ENCODE measurements at places on chromosomes 2 and 18.

- peak; percentile 44 for DNase-seq
Measured at GRCh38 chr2:159118115-159118858, 149.8 kb downstream of the TANC1 start.

GRCh38 chr2:238502088-238502810 is 75.5 kb downstream of the ASB1 start:
- no peak for DNase-seq

- DNase-seq = no peak
Measured at GRCh38 chr18:44039826-44040225, 640.9 kb upstream of the SETBP1 start.

DNA sequence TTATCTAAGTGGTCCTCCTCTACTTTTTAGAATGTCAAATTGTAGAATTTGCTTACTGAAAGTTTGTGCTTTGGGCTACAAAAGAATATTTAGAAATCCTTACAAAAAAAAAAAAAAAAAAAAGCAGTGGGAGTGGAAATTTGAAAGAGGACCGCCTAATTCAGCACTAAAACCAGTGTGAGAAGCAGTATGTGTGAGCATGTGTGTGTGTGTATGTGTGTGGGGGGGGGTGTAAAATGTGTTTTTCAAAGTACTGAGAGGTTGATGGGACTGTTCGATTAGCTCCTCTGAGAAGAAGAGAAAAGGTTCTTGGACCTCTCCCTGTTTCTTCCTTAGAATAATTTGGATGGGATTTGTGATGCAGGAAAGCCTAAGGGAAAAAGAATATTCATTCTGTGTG is at the start of gene VIT:
Gene VIT (plus strand): TSS at position 175 of the 400 bp plus-strand sequence. CDS start 19,664 bp downstream, outside the sequence.
- DNase-seq = no peak

- no peak for DNase-seq
Measured at GRCh38 chr2:191664823-191665677, 12.9 kb upstream of the NABP1 start.

GRCh38 chr2:110713513-110714362 is 18.6 kb upstream of the ACOXL start:
- no peak for DNase-seq

GRCh38 chr2:101794141-101794540 is 96.6 kb downstream of the MAP4K4 start:
- DNase-seq = no peak

- DNase-seq = no peak
Measured at GRCh38 chr2:69469784-69470183, 32.5 kb upstream of the NFU1 start.

DNA sequence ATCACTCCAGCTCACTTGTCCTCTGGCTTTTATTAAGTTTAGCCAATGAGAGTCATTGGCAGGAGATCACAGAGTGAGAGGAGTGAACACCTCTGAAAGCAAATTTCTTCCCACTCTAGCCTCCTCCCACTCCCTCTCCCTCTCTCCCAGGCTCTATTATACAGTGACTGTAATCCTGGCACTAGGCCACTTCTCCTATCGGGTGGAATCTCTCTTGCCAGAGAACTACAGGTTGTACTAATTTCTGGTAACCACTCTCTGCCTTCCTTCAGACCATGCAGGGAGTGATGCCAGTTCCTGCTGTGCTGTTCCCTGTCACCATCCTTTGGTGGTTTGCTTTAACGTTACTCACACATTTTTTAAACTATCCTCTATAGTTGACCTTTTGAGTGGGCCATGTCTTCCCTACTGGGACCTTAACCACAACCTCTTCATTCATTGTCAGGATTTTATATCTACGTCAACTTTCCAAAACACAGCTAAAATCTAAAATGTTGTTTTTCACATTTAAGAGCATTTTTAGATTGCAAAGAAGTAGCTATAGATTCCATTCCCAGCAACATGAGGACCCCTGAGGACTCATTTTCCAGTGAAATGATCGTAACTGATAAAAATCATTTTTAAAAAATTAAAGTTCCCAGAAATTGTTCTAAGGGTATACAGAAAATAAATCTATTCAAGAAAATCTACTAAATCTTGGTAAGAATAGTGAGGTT is 217.1 kb downstream of the MREG start:
- DNase-seq = no peak

GRCh38 chr2:12173271-12173942 is 427.0 kb downstream of the LPIN1 start:
- no peak for DNase-seq

- no peak for DNase-seq
Measured at GRCh38 chr2:11588228-11589110, 54.6 kb downstream of the GREB1 start.

DNA sequence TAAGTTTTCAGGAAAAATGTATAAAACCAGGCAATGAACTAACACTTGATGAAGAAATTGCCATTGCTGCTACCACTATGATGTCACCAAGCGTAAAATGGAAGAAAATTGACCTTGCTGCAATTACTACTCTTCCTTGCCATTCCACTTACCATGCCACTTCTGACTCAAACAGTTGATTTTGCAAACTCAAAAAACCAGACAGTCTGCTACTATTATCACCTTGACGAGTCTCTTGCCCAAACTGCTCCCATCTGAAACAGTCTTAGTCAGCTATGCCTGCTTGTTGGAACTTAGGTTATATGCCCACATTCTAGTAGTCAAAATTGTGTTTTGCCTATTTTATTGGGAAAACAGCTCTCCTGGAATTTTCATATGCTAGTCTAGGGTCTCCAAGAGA is 71.9 kb upstream of the SLC9A2 start:
- no peak for DNase-seq

Data from activated T-helper 1 cell treated with anti-CD3 and anti-CD28 coated beads, Interleukin-2, amount 50 U/mL, for 16 hours (primary cell).